ENCODE measurements at places on chromosomes 6 and 20.

DNA sequence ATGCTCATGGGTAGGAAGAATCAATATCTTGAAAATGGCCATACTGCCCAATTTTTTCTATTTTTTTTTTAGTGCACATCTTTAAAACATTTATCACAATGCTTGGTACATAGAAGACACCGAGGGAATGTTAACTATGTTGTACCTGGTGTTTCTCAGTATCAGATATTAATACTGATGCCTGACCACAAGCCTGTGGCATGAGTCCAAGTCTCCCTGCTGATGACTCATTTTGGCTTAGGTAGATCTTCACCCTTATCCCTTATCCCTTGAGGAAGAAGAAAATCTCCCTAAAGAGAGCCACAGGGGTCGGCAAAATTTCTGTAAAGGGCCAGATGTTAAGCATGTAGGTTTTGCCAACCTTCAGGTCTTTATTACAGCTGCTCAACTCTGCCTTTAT, 14.5 kb downstream of the CD109 start:
- DNase-seq: no peak

DNA sequence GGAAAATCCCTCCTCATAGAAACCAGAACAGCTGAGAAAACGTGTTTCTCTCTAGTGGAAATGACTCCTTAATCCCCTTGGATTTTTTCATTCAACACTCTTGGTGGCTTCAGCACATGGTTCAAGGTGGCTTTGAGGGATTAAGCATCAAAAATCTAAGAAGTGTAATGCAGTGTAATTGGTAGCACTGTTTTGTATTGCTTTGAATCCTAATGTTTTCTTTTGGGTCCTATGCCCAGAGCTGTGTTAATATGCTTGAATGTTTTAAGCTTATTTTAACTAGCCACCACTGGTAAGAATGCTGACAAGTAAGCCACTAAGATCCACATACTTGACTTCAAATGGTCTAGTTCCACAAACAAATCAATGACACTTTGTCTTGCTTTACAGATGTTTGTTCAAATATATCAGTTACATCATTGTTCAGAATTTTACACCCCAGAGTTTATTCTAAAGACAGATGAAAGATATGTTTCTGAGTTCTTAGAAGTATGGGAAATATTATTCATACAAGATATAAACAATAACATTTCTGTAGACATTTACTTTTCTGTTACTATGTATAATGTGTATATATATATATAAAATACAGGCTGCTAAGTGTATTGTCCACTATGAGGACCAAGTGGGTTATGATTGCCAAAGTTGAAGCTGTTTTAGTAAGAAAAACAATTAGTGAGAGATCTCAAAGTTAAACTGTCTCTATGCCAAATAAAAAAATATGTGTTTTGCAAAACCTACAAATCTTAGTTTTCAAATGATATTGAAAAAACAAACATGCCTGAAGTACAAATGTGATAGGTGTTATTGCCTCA, 220.8 kb downstream of the OGFRL1 start:
- no peak for DNase-seq

GRCh38 chr6:71197267-71197666, 91.3 kb upstream of the OGFRL1 start:
- DNase-seq: no peak

GRCh38 chr6:131782764-131783163, 25.1 kb upstream of the ENPP1 start:
- DNase-seq: no peak

DNA sequence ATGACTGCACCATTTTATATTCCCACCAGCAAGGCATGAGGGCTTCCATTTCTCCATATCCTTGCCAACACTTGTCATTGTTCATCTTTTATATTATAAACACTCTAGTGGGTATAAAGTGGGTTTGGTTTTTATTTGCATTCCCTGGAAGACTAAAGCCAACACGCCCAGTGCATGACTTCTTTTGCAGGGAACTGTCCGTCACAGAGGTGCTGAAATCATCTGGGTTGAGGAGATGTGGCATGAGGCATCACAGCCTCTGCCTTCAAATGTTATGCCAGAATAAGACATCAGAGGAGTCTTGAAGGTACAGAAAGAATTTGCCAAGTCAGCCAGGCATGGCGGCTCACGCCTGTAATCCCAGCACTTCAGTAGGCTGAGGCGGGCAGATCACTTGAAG, 29.9 kb upstream of the FAM210B start:
- no peak for DNase-seq

DNA sequence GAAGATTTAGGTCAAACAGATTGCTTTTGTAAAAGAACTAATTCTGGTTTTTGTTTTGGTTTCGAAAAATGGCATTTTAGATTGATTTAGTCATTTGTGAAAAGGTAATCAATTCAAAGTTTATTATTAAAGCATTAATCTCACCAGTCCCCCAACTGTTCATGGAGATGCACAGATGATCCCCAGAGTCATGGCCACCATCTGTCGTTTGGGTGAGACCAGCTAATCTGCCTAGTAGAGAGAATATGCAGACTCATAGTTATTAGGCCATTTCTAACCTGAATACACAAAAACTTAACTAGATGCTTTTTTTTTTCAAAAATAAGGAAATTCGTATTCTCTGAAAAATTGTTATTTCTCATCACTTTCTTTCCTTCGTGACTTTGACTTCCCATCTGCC, 58.1 kb downstream of the C6orf58 start:
- no peak for DNase-seq

DNA sequence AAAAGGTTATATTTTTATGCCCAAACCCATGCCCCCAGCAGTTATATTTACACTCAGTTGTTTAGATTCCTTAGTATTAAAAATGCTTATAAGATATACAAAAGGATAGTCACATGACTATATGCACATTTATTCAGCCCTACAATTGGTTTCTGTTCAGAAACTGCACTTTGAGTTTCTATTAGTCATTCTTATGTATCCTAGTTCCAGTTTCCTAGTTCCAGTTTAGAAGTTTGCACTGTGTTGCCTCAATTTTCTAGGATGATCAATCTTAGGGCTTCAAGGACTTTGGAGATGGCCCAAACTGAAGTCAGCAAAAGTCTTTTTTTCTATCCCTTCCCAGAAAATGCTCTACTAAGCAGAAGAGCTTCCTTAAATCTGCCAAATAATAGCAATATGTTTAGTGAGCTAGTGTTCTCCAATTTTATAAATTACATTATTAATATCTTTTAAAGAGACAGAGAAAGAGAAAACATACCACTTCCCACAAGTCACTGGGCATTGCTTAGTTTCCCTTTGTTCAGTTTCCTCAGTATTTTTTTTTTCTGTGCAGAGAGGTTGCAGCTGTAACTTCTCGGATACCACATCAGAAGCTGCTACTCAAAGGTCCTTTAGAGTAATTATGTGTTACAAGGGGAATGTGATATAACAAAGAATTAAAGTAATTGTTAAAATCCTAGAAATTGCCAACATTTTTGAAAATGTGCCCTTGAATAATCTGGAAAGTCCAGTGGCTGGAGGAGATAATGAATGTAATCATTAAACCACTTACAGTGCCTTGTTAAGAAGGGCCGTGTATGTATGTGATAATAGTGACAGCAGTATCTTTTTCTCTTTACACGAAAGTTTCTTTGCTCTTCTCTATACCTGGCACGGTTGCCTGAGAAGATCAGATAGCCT, 138.8 kb downstream of the KHDRBS2 start:
- DNase-seq: no peak

GRCh38 chr6:27830212-27830599, 82.0 kb downstream of the OR2B2 start:
- no peak for DNase-seq

- no peak for DNase-seq
Measured at GRCh38 chr20:23228912-23229311, 121.7 kb upstream of the NXT1 start.
